ENCODE measurements at places on chromosomes 3 and 15.

DNA sequence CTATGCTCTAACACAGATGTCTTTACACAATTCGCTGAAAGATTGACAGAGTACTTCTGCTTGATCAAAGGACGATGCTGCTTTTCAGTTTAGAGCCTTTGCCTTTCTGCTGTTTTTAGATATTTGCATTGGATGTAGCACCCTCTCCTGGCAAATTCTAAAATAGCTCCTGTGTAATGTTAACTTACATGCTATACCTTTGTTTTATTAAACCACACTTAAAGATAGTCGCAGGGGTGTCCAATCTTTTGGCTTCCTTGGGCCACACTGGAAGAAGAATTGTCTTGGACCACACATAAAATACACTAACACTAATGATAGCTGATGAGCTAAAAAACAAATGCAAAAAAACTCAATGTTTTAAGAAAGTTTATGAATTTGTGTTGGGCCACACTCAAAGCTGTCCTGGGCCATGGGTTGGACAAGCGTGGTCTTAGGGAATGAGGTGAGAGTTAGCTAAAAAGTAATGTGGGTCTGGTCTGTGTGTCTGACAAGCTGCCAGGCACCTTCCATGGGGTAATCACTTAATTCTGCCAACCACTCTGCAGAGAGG lies 62.9 kb downstream of the ATG7 start:
- DNase-seq: no peak

DNA sequence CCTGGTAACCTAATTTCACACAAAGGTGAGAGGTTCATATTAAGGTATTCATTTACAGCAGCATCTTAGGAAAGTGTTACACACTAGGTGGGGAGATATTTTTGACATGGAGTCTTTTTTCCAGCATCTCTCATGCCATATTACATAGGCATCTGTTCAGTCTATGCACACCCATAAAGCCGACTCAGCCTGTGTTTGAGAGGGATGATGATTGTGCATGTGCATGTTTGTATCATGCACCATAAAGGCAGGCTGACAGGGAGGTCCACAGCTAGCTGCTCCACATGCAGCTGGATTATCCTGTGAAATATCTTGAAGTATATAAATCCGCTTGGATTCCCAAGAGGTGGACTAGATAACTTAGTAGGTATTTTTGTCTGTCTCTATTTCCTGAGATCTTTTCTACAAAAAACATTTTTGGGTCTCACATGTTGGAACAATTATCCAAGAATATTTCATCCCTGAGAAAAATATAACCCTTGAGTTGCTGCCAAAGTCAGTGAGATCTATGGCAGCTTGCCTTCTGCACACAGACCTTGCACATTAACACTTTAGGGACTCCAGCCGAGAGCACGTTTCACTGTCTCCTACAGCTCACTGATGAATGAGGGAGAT lies 288.4 kb upstream of the DPH6 start:
- DNase-seq: no peak

- DNase-seq: no peak
These were observed 154.2 kb downstream of the RAB11A start for GRCh38 chr15:66023311-66023972.

DNA sequence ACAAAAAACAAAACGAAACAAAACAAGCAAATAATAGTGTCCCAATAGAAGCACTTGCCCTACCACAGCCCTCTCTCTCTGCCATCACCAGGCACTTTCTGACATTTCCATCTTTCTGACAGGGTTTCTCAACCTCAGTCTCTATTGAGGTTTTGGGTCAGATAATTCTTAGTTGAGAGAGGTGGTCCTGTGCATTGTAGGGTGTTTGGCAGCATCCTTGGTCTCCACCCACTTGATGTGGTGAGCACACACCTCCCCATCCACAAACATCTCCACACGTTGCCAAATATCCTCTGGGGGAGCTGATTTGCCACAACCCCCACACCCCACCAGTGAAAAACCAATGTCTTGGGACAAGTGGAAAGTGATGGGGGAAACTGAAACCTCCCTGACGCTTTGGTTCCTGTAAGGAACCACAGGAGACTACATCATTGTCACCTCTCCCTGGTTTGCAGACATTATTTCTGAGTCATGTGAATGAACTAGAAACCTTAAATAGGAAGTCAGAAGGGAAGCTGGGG lies 733.7 kb upstream of the CFAP20DC start:
- peak; percentile 22 for DNase-seq

GRCh38 chr3:98008855-98009254 lies 26.3 kb downstream of the GABRR3 start:
- no peak for DNase-seq

- DNase-seq: no peak
These were observed 747.6 kb downstream of the NAALADL2 start for GRCh38 chr3:175606650-175607318.

DNA sequence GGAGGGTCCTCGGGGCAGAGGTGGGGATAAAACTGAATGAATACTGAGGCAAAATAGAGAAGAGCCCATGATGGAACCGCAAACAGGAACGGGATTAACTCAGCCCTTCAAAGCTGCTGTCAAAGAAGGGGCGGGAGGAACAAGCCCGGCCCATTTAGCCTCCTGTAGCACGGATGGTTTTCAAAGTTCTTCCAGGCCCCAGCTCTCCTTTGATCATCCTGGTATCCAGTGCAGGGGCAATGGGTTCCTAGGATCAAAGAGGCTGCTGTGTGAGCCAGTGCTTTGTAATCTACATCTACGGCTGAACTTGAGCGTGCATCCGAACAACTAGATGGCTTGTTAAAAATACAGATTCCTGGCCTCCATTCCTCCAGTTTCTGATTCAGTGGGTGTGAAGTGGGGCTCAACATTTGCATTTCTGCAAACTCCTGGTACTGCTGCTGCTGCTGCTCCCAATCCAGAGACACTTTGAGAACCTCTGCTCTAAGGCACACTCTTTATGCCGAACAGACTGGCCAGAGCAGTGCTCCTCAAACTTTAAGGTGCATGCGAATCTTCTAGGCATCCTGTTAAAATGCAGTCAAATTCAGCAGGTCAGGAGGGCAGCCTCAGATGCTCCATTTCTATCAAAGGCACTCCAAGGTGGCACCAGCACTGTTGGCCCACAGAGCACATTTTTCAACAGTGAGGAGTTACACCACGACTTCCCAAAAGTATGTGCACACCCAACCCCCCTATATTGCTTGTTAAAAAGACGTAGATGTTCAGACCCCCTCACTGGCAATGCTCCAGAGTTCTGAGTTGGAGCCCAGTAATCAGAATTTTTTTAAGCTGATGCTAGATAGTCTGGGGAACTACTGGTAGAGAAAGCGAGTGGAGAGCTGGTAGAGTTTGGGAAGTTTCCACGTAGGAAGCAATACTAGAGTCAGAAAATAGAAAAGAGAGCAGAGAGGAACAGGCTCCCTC lies 5.6 kb downstream of the GALNT15 start:
- DNase-seq: no peak

DNA sequence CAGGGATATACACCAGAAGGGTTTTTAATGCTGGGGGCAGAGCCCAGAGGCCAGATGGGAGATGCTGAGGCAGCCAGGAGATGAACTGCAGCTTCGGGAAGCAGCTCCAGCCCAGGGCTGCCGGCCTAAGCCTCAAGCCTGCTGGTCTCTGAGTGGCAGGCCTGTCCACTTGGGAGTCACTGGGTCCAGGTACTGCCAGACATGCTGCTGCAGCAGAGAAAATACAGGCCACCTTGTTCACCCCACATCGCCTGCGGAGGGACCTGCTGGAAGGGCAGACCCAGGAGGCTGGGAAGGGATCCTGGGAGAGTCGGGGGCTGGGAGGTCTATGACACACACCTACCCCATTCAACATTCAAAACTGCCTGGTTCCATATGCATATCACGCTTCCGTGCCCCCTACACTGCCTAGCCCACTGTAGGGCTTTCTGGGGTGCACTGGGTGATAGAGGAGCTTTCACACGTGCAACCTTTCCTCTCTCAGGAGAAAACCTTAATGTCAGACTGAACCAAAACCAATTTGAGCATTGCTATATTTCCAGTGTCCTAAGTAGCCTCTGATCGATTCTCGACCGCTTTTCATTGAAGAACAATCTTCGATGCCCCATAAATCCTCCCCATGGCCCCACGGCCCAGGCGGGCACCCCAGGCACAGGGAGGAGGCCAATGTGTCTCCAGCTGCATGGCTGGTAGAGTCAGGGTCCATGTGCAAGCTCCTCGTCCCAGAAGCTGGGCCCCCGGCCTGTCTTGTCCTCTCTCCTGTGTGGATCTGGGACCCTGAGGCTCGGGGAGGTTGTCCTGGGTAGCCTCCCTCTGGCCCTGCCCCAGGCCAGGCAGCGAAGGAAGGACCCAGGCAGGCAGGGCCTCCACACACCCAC lies 147.4 kb downstream of the ATP10A start:
- DNase-seq: no peak

- no peak for DNase-seq
These were observed 48.8 kb upstream of the TOP2B start for GRCh38 chr3:25713341-25713985.

DNA sequence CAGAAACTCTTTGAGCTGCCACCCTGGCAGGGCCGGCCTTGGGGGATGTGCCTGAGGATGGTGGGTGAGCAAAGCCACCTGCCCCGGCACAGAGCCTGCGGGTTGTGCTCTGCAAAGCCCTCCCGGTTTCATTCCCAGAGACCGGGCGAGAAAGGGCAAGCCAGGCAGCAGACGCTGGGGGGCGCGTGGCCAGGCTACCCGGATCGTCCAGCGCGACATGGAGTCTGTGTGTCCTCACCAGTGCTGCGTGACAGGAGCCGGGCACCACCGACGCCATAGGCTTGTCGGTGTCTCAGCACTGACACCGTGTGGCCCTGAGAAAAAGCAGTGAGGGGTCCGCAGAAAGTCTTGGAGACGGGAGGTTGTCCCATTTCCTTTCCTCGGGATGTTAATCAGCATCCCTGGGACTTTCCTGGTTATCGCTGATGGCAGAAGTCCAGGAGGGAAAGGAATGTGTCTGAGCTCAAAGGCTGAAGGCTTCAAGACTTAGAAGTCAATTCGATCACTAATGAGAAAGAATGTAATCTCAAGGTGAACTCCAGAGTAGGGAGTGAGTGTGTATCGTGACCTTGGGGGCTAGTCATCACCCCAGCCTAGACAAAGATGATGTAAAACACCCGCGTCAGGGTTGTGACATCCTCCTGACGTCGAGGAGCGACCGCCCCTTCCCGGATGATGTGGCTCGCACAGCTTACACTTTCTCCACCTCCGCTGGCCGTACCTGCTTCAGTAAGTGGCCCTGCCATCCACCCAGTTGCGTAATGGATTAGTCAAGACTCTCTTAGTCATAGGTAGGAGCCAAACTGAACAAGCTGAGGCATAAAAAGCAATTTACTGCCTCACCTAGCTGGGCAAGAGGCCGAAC lies 36.3 kb upstream of the PLA2G4E start:
- DNase-seq: no peak

DNA sequence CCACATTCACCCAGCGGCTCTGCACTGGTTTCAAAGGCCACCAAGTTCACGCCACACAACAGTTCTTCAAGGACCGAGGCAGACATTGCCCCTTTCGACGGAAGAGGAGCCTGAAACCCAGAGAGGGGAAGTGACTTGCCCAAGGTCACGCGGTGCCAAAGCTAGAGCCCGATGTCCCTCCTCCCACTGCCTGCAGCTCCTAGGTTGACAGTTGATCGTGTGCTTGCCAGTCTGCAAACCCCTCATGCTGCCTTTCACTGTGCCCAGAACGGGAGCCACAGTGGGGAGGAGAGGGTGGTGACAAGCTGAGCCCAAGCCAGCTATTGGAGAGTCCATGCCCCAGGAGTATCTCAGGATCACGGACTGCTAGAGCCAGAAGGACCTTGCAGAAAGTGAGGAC lies 230.9 kb downstream of the XXYLT1 start:
- DNase-seq: no peak

DNA sequence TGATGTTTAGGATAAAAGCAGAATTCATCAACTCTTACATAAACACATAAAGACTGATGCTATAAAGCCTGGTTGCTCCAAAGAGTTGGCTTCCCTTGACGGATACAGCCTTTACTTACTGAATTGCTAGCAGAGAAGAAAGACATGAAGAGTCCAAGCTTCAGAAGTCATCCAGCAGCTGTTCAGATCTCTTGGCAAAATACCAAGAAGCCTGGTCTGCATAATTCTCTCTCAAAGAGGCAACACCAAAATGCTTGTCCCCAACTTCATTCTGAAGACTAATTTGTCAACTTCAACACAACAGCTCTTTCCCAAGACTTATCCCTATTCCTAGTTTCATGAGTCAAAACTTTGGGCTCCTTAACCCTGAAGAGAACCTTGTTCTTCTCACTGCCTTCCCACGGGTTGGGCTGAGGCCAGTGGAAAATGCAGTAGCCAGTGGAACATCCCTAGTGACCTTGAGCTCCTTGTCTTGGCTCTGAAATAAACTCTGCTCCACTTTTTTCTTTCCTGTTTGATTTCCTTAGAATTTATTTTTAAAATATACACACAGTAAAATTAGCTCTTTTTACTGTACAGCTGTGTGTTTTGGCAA lies 119.2 kb upstream of the THBS1 start:
- no peak for DNase-seq

DNA sequence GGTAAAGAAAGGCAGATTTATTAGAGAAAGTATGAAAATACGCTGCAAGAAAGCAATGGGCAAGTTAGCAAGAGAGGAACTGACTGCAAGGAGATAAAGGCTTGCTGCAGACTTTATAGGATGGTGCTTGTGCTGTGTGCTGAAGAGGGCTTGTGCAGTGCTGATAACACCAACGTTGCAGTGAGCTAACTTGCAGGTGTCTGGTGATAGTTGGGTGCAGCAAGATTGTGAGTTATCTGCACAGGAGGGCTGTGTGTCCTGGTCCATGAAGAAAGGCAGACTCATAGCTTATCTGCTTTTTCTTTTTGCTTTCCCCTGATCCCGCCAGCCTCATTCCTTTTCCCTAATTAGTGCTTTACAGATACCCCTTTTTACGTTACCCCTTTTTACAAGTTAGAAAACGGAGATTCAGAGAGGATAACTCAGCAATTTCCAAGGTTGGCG lies 58.0 kb upstream of the ZNF148 start:
- no peak for DNase-seq

DNA sequence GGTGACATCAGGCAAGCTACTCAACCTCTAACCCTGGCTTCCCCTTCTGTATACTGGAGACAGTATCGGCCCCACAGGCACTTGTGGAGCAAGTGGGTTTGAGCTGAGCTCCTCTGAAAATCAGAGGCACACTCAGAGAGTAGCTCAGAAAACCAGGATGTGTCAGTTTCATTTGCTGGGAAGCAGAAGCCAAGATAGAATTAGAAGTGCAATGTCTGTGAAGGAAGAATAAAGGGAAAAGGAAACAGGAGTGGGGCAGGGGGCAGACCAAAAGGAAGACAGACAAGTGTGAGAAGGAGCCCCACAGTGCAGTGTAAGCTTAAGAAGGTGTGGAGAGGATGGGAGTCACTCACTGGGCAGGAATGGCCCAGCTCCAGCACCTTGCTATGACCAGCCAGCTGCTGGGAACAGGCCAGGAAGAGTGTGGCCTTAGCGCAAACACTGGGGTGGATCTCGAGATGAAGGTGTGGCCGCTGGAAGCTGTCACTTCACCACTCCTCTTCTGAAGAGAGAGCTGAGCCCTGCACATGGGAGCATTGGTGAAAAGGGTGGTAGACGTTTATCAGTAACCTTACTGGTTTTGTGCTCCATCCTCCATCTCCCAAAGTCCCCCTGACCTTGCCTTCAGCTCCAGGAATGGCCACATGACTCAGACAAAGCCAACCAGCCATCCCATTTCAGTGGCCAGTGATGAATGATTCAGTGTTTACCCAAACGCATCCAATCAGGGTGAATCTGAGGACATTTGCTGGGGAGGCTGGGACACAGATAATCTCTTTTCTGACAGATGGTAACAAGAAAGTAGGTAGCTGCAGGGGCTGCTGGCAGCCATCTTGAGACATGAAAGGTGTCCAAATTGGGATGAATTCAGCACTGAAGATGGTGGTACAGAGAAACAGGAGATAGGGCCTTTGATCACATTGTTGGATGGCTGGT lies 108.4 kb downstream of the SHQ1 start:
- no peak for DNase-seq
